Thoracic aorta endothelial cell (primary cell): ENCODE measurements at places on chromosomes 11 and 22. TPM values are rescaled to one million over a fixed set of nuclear protein-coding genes. Genes with fewer than 3 reads are reported as not detected.

The DEFB131B gene
- total RNA-seq = not detected in 2 replicates

The INS gene
- not detected in 2 replicates for total RNA-seq

The KRTAP5-8 gene
- not detected in 2 replicates for total RNA-seq

The OR51B2 gene
- total RNA-seq = not detected in 2 replicates

The PRAME gene
- not detected in 2 replicates for total RNA-seq

The CST6 gene
- 0.22 and 0.53 TPM in 2 replicates for total RNA-seq

The CLCF1 gene
- total RNA-seq = 2.3 and 2.9 TPM in 2 replicates

The NXPE1 gene
- not detected in 2 replicates for total RNA-seq

The IL17REL gene
- total RNA-seq = 0.13 and 0.22 TPM in 2 replicates

The DBX1 gene
- total RNA-seq = not detected in 2 replicates

The BIK gene
- total RNA-seq = 0.27 and 0.86 TPM in 2 replicates

The LRRC74B gene
- total RNA-seq = not detected in 2 replicates

The APOA4 gene
- not detected in 2 replicates for total RNA-seq

The CCDC73 gene
- total RNA-seq = not detected in 2 replicates

The RIMBP3C gene
- total RNA-seq = not detected in 2 replicates

The MYO18B gene
- under 0.01 TPM in 1 of 2 replicates, not detected in the other for total RNA-seq

The OR10A2 gene
- total RNA-seq = not detected in 2 replicates

The PTDSS2 gene
- total RNA-seq = 31.0 and 35.1 TPM in 2 replicates

The TRIM44 gene
- total RNA-seq = 45.5 and 61.2 TPM in 2 replicates

The CSNK2A3 gene
- total RNA-seq = 3.7 and 4.1 TPM in 2 replicates

The ALDH3B2 gene
- not detected in 2 replicates for total RNA-seq

The DNAJB7 gene
- total RNA-seq = not detected in 2 replicates

The ZNF214 gene
- total RNA-seq = 1.9 and 2.0 TPM in 2 replicates

The EHF gene
- not detected in 2 replicates for total RNA-seq

The VPS26B gene
- total RNA-seq = 44.1 and 48.5 TPM in 2 replicates

The OR8D4 gene
- total RNA-seq = under 0.01 TPM in 1 of 2 replicates, not detected in the other

The OR51I1 gene
- not detected in 2 replicates for total RNA-seq

The NEFH gene
- total RNA-seq = 1.3 and 1.6 TPM in 2 replicates

The RTL10 gene
- 21.8 and 31.1 TPM in 2 replicates for total RNA-seq

The APOL3 gene
- 19.9 and 35.8 TPM in 2 replicates for total RNA-seq
